ENCODE measurements at places on chromosomes 16 and 17.

DNA sequence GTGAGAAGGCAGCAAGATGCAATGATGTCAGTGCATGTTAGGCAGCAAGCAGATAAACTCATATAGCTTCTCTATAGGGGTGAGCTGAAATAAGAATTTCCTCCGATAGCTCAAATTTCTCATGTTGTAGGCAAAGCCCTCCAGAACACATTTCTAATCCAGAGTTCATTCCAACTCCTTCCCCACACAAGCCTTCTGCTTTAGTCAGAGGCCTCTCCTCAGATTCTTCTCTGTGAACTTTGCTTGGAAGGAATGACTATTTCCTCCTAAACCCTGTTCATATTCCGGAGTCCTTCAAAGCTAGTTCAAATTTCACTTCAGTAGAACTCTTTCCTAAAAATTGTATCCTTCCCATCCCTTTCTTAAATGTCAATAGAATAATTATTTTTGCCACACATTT, 144.8 kb downstream of the KCNJ2 start:
- DNase-seq = no peak

DNA sequence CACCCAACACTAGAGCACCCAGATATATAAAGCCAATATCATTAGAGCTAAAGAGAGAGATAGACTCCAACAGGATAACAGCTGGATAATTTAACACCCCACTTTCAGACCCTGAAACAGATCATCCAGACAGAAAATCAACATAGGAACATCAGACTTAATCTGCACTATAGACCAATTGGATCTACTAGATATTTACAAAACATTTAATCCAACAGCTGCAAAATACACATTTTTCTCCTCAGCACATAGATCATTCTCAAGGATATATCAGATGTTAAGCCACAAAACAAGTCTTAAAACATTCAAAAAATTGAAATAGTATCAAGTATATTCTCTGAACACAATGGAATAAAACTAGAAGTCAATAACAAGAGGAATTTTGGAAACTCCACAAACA, 4.1 kb upstream of the CCL13 start:
- no peak for DNase-seq

DNA sequence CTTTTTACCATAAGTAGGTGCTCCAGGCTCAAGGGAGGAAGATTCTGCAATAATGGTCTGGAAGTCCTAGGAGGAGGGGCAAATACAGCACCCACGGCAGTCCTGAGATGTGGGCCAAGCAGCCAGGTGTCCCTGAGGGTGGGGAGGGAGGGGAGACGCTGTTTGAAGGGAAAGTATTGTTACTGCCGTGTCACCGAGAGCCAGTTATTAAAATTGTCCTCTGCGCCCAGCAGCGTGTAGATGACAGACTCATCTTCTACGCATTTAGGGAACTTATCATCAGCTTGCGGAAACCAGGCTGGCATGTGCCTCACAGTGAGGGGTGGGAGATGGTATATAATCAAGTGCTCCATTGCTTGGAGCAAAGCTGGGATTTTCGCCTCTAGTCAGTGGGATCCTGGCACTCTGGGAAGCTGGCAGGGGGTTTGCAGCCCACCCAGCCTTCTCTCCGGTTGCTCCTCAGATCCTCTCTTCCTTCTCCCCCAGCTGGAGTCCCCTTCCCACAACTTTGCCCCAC, 104.6 kb downstream of the OR1D5 start:
- no peak for DNase-seq

- peak; percentile 93 for DNase-seq
Measured at GRCh38 chr17:42832934-42833766, at the start of gene PSME3. Gene PSME3, plus strand, starts transcription at chr17:42833397. Its CDS starts 235 bp downstream, at chr17:42833632.

- DNase-seq = no peak
Measured at GRCh38 chr17:28482551-28483199, 9.2 kb downstream of the SLC13A2 start.

- no peak for DNase-seq
Measured at GRCh38 chr16:78364556-78364880, 265.1 kb downstream of the WWOX start.

DNA sequence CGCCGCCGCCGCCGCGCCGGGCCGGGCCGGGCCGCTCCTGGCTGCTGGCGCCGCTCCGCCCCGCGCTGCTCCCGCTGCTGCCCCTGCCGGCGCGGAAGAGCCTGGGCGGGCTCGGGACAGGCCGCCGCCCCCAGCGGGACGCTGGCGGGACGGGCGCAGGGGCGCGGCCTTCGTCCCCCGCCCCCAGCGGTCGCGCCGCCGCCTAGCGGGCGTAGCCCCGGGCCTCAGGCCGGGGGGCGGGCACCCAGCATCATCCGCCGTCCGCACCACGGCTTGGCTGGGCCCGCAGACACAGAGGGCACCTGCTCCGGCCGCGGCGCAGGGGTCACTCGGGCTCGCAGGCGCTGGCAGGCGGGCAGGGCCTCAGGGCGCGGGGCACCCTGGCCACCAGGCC, at the start of gene AMFR:
AMFR (minus strand) TSS at position 107 of the 394 bp plus-strand sequence. CDS start 218 bp downstream, outside the sequence.
- peak; percentile 80 for DNase-seq

- no peak for DNase-seq
Measured at GRCh38 chr16:50133214-50133613, 19.9 kb upstream of the TENT4B start.

DNA sequence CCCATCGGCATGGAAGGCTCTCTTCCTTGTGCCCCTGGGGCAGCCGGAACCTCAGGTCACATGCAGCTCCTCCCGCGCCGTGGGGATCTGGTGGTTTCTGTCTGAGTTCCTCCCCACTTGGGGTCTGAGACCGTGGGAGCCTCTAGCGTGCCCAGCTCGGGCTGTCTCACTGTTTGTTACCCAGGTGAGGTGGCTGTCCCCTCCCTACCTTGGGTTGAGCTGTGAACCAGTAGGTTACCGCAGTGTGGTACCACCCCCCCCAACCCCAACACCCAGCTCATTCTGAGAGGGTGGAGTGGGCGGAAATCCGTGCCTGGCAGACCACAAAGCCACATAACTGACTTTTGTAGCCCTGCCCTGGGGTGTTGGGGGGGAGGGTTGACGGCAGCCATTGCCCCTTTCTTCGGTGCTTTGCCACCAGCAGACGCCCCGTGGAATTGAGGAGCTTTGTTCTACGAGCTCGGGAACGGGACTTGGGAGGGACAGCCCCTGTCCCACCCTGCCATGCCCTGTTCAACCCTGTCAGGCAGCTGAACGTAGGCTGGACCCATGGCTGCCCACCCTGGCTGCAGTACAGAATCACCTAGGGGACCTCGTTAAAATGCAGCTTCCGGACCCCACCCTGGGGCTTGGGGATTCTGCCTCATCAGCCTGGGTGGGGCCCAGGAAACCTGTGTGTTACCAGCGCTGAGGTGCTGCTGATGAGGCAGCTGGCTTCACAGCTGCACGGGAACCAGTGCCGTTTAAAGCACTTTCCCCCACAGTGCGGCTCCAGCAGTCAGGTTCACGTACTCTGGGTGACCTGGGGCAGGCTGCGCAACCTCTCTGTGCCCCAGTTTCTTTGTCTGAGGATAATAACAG, 18.5 kb downstream of the RAP1GAP2 start:
- DNase-seq = peak; percentile 87

GRCh38 chr16:62135446-62135845, 99.2 kb upstream of the CDH8 start:
- DNase-seq = no peak

GRCh38 chr17:69508814-69509213, 94.3 kb downstream of the MAP2K6 start:
- DNase-seq = no peak

GRCh38 chr17:56917559-56918296, 3.9 kb upstream of the TRIM25 start:
- DNase-seq = no peak

DNA sequence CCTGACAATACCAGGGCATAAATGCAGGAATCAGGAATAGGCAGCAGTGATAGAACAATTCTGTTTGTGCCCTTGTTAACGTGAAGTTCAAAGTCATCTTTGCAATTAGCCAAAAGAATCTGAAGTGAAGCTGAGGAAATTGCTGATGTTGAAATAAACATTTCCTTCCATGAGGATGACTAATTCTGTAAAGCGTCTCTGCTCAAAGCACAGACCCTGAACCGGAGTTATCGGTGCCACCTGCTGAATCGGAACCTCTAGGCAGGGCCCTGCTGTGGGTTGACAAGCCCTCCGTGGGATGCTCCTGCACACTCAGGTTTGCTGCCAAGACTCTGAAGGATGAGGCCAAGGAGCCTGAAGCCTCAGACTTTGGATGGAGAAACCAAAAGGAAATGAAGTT, 37.0 kb upstream of the CDH1 start:
- no peak for DNase-seq

DNA sequence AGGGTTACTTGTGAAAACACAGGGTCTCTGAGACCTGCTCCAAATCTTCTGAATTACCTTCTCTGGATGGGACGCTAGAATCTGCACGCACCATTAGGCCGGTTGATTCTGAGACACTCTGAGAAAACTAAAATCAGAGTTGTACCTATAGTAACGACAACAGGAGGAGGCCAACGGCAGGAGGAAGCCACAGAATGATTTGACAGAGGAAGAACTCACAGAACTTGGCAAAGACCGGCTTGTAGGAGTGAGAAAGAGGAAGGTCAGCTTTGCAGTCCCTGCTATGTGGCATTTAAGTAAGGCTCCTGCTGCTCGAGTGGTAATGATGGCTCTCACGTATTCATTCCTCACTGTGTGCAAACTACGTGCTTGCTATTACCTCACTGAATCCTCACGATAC, 483.0 kb downstream of the TMEM114 start:
- DNase-seq = no peak

Measured in activated T-cell treated with anti-CD3 and anti-CD28 coated beads, Interleukin-2, amount 50 U/mL, for 48 hours (primary cell).